ENCODE measurements at places on chromosomes 5 and 9.

DNA sequence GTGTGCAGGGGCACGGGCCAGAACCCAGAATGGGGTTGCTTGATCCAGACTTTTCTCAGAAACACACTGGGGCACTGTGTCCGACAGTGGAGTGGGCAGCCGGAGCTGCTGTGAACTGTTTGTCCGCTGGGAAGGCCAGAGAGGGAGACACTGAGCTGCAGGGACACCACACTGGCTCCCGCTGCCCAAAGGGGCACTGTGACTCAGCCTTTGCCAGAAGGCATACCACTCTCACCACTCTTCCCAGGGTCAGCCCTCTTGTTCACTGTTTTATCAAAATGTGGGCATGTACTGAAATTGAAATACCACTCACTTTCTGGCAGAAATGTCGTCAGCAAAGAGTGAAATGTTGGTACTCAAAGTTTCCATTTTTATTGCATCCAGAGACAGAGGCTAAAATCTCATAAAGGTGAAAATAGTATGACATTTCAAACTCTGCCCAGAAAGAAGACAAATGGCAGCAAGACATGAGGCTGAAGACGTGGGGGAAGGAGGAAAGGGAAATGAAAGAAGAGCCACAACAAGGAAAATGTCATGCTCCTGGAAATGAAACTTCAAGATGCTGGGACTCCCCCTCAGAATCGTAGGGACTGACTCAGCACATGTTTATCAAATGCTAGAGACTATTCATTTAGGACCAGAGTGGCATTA, 4.5 kb upstream of the IL7R start:
- no peak for DNase-seq

DNA sequence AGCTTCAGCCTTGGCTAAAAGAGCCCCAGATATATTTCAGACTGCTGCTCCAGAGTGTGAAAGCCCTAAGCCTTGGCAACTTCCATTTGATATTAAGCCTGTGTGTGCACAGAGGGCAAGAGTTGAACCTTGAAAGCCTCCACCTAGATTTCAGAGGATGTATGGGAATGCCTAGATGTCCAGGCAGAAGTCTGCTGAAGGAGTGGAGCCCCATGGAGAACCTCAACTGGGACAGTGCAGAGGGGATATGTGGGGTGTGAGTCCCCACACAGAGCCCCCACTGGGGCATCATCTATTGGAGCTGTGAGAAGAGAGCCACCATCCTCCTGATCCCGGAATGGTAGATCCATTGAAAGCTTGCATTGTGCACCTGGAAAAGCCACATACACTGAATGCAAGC, 1784.8 kb upstream of the CDH9 start:
- no peak for DNase-seq

DNA sequence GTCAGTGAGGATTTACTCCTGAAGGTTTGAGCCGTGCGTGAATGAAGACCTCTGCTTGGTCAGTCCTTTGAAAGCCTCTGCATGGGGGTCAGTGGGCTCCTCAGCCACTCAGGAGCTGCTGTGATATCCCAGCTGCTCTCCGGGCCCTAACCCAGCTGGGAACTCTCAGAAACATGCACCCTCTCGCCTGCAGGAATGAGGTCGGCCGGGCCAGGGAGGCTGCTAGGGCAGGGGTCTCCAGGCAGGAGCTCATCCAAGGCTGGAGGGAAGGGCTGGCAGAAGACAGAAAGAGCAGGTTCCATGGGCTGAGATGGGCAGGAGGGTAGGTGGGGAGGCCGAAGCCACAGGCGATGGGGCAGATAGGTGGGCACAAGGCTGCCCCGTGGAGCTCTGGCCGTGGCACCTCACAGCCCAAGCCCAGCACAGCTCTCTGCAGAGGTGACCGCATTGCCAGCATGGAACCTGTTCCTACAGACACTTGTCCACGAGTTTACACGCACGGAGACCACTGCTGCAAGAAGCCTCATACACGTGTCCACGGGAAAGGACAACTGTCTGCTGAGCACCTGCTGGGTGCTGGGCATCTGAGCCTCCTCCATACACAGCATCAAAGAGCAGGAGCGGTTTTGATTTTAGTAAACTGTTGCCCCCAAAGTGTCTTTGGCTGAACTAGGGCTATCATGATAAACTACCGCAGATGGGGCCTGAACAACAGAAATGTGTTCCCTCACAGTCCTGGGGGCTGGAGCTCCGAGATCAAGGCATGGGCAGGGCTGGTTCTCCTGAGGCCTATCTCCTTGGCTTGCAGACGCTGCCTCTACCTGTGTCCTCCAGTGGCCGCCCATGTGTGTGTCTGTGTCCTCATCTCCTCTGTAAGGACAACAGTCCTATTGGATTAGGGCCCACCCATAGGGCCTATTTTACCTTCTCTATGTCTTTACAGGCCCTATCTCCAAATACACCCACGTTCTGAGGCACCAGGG, 85.2 kb upstream of the ADAMTS2 start:
- no peak for DNase-seq

DNA sequence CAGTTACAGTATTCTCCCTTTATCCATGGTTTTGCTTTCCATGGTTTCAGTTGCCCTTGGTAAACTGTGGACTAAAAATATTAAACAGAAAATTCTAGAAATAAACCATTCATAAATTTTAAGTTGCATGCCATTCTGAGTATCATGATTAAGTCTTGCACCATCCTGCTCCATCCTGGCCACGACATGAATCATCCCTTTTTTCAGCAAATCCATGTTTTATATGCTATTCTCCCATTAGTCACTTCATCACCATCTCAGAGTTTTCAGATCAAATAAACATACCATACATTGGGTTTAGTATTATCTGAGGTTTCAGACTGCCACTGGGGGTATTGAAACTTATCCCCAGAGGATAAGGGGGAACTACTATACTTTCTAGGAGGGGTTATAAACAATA, 234.4 kb upstream of the ATP10B start:
- DNase-seq = no peak

GRCh38 chr5:110872200-110872599, 133.4 kb downstream of the SLC25A46 start:
- no peak for DNase-seq

DNA sequence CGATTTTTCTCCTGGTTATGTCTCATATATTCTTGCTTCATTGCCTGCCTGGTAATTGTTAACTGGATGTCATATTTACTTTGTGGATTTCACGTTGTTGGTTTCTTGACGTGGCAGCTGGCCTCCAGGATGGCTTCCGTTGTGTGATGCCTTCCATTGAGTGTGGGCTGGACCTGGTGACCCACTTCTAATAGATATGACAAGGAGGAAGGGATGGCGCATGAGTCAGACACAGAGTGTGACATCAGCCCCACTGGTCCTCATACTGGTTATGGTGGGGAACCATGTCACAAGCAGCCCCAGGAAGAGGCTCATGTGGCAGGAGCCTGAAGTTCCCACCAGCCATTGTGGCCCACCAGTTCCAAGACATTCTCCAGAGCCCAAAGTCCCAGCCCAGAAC, 6.4 kb upstream of the PAEP start:
- no peak for DNase-seq

GRCh38 chr5:1883925-1884677, 1.4 kb upstream of the IRX4 start:
- DNase-seq = peak; percentile 35

DNA sequence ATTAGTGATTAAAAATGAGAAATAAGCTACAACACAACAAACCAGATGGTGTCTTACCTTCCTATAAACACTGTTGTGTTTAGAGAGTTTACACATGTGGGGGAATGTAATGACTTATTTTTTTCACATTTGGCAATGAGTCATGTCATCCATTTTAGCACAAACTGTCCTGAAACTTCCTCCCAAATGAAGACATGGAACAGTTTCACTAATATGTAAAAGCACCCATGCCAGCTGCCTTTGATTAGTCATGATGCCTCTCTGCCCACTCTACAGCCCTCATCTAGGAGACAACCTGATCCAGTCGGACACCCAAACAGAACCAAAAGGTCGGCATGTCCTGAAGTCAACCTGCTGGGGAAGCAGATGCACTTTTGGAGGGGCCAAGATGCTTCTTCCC, 98.2 kb downstream of the SEMA5A start:
- DNase-seq = no peak

- DNase-seq = no peak
Observed at GRCh38 chr9:133536080-133536479, 1.6 kb downstream of the ADAMTSL2 start.

- no peak for DNase-seq
Observed at GRCh38 chr9:21251190-21251589, 11.4 kb upstream of the IFNA14 start.

- DNase-seq = no peak
Observed at GRCh38 chr9:98146101-98146991, 27.3 kb upstream of the TRIM14 start.

GRCh38 chr5:42043400-42043799, 118.3 kb downstream of the FBXO4 start:
- no peak for DNase-seq

GRCh38 chr9:130523921-130524320, 55.5 kb upstream of the FUBP3 start:
- DNase-seq = no peak

DNA sequence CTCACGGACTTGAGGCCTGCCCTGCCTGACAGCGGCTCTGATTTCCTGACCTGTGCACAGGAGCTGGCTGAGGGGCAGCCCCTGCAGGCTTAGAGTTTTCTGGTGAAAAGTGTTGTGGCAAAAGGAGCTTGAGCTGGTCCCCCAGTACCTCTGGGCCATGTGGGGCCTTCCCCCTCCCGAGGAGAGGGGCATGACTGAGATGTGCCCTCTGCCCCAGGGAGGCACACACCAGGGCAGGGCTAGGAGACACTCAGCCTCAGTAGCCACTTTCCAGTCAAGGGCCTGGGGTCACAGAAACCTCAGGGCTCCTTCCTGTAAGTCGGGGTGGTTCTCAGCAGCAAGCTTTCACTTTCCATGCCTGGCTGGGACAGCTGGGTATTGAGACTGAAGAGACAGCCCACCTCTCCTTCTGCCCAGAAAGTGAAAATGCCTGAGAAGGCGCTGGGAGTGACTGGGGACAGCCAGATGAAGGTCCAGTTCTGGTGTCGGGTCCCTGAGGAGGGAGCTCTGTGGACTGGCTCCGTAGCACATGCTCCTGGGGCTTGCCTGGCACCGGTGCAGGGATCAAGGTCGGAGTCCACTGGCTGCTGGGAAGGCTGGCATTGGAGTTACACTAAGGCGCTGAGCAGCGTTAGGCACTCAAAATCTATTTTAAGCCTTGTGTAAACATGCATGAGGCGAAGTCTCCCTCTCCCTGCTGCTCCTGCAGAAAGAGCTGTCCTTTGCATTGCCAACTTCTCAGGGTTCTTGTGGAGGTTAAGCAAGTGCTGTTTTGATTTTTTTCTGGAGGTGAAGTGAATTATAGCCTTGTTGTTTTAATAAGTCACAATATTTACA, 394.9 kb downstream of the GADD45G start:
- DNase-seq = peak; percentile 73

- no peak for DNase-seq
Observed at GRCh38 chr5:124630767-124631704, 115.4 kb downstream of the ZNF608 start.

GRCh38 chr5:144504929-144505577, 334.4 kb downstream of the KCTD16 start:
- DNase-seq = no peak

- no peak for DNase-seq
Observed at GRCh38 chr5:132530946-132531345, 12.4 kb downstream of the IL5 start.

Data from NCI-H2171 treated with DMSO at 0.1 percent for 48 hours (cell line).